ENCODE measurements at places on chromosomes 13 and 19.

DNA sequence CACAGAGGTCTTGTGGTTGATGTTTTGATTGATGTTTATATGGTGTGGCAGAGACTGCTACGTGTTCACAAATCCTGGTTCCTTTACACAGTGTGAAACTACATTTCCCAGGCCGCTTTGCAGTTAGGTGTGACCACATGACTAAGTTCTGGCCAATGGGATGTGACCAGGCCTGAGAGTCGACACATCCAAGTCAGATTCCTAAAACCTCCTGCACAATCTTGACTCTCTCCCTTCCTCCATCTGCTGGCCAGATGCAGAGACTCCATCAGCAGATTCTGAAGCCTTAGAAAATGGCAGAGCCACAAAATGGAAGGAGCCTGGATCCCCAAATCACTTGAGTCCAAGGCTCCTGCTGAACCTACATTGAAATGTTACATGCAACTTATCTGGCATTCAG, 12.6 kb downstream of the CD37 start:
- peak; percentile 85 for DNase-seq

GRCh38 chr13:43021926-43022670, 1.3 kb upstream of the DNAJC15 start:
- DNase-seq: peak; percentile 85

DNA sequence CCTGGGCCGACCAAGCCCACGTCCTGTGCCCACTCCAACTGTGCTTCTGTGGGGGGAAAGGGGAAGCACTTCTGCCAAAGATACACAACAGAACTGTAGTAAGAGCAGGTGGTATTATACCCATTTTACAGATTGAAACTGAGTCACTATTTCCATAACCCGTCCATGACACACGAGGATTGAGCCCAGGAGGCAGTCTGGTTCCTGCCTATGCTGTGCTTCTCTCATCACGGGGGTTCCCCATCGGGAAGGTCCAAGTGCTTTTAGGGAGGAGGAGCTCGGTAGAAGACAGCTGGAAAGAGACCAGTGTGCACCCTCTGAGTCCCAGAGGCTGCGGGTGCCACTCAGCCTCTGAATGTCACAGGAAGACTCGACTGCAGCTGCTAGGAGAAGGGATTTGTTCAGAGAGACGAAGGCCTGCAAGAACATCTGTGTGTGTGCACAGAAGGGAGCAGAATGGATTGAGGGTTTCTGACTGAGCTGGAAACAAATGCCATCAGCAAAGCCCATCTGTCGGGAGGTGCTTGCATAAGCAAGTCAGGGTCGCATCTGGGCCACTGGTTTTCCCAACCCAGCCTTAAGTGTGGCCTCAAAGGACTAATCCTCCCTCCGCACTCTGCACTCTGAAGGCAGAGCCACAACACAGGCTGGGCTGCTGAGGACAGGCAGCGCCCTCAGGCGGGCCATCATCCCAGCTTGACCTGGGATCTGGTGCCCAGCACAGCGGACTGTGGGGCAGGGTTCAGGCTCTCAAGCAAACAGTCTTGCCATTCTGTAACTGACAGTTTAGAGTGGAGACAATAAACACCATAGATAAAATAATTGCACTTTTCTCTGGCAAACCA, 150.0 kb downstream of the DPF1 start:
- DNase-seq: peak; percentile 21

DNA sequence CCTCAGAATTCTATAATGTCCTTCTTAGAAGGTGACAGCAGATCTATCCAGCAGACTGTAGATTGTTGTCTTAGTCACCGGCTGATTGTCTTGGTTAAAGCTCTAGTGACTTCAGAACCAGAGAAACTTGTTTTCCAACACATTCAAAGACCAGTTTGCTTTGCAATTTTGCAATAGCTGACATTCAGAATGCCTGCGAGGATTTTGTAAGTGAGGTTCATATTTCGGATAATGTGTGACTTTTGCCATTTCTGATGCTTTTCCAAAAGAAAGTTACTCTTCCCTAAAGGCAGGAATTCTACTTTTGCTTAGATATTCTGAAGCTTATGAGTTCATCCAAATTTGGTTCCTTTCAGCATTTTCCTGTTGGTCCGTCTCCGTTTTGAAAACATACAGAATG, 13.2 kb downstream of the SPINT2 start:
- peak; percentile 47 for DNase-seq

DNA sequence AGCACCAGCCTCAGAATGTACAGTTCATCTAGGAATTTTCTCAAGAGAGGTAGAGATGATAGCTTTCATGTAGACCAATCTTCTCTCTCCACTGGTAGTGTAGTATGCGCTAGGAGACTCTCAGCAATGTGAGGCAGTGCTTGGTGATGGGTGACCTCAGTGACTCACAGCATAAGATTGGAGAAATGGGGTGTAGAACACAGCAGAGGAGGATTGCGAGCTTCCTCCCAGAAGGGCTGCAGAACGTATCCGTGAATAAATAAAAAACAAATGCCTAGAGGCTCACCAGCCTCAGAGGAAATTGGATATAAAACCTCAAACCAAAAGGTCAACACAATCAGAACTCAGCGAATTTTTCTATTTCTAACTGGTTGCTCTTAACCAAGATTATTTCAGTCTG, 182.9 kb upstream of the RXFP2 start:
- peak; percentile 62 for DNase-seq

DNA sequence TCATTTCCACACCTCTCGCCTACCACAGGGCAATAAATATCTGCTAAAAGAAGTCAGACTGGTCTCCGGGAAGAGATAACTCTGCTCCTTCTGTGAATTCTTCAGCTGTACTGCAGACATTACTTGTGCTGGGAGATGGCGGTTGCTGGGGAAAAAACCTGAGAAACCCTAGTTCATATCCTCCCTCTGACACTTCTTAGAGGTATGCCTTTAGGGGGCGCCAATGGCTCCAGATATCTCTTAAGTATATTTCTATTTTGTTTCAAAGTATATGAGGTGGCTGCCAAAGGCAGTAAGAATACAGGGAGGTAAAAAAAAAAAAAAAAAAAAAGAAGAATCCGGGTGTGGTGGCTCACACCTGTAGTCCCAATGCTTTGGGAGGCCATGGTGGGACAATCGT, 175.2 kb downstream of the PAN3 start:
- peak; percentile 77 for DNase-seq

DNA sequence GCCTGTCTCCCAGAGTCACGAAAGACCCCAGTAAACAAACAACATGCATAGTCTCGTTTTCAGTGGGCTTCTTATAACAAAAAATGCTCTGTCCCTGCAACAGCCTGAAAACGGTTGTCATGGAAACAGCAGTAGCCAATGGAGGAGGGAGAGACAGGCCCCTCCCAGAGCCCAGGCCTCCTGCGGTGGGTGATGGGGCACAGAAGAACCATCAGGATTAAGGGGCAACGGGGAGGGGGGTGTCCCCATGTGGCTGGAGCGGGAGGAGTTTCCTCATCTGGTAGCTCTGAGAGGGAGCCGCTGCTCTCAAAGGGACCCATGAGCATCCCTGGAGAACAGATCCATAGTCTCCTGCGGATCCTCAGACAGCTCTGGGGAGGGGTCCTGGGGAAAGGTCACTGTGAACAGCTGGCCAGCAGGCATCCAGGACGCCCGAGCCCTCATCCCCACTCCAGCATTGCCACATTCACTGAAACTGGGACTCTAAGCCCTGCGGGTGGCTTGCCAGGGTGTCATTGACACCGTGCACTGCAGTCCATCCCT, 37.5 kb upstream of the PNMA8B start:
- DNase-seq: peak; percentile 9

- no peak for DNase-seq
Observed at GRCh38 chr13:99977912-99978798, 3.4 kb upstream of the ZIC2 start.

DNA sequence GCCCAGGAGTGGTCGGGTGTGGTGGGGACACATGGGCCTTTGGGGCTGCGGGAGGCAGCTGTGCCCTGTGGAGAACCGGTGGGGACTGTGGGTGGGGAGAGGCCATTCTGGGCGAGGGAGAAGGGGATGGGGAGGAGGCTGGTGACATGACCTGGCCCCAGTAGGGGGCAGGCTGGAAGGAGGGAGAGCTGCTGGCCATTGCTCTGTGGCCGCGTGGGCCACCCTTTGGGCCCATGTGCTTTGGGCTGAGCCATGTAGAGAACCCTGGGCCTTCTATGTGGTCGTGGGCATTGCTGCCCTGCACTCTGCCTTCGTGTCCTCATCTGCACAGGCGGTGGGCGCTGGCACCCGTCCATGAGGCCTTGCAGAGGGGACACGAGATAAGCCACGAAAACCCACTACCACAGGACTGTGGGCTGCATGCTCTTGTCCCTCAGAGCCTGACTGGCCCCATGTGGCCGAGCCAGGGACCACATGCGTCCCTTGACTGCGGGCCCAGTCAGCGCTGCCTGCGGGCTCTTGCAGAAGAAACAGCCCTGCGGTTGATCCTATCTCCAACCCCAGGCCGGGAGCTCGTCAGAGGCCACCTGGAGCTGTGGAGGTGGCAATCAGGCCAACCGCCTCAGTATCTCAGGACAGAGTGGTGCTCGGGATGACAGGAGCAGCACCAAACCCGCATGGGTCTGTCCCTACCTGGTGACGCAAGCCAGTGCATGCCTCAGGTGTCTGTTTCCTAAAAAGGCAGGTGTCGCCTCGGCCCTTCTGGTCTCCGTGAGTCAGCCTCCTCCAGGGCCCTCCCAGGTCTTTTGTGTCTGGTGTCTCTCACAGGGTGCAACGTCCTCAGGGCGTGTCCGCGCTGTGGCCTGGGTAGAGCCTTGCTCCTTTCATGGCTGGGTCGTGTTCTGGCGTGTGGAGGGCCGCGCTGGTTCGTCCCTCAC, 14.3 kb downstream of the FZR1 start:
- DNase-seq: no peak

DNA sequence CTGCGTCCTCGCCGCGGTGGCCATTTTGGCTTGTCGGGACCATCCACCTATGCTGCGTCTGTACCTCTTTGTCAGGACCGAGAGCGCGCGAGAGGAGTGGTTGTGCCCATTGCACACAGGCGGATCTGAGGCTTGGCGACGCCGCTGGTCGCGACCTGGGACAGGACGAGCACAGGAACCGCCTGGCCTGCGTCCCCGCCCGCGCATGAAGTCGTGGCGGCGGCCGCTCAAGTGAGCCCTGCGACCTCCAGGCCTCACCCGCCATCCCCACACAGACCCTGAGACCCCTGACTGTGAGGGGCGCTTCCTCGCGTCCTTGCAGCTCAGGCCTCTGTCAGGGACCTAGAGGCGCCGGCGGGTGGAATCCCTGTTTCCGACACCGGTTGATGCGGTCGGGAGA, 16.8 kb downstream of the ZNF586 start:
- no peak for DNase-seq

- DNase-seq: no peak
Observed at GRCh38 chr19:41376998-41377365, 649 bp downstream of the TMEM91 start.

- DNase-seq: peak; percentile 75
Observed at GRCh38 chr13:50936679-50937078, 27.1 kb downstream of the RNASEH2B start.

- peak; percentile 91 for DNase-seq
Observed at GRCh38 chr19:19490214-19490968, 25.0 kb downstream of the TSSK6 start.

Data from choroid plexus epithelial cell (primary cell).